G401 (cell line): ENCODE measurements at places on chromosomes 3 and 15. TPM values are rescaled to one million over a fixed set of nuclear protein-coding genes. Genes with fewer than 3 reads are reported as not detected.

GRCh38 chr15:57301307-57301706 lies 75.0 kb upstream of the CGNL1 start:
- no peak for DNase-seq

DNA sequence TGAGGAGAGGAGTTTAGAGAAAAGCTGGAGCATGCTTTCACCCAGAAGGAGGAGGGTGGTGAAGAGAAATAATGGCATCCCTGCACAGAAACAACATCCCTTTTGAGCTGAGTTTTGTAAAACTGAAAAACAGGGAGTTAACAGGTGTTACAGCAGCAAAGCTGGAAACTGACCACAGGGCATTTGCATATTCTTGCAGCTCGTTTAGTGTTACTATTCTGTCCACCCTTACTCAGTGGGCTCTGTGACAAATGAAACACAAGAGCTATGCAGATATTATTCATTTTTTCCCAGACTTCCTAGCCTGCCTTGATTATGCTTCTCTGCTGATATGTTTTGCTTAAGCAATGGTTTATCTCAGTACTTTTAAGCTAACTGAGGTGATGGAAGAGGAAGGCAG lies 272.0 kb downstream of the NEK10 start:
- no peak for DNase-seq

DNA sequence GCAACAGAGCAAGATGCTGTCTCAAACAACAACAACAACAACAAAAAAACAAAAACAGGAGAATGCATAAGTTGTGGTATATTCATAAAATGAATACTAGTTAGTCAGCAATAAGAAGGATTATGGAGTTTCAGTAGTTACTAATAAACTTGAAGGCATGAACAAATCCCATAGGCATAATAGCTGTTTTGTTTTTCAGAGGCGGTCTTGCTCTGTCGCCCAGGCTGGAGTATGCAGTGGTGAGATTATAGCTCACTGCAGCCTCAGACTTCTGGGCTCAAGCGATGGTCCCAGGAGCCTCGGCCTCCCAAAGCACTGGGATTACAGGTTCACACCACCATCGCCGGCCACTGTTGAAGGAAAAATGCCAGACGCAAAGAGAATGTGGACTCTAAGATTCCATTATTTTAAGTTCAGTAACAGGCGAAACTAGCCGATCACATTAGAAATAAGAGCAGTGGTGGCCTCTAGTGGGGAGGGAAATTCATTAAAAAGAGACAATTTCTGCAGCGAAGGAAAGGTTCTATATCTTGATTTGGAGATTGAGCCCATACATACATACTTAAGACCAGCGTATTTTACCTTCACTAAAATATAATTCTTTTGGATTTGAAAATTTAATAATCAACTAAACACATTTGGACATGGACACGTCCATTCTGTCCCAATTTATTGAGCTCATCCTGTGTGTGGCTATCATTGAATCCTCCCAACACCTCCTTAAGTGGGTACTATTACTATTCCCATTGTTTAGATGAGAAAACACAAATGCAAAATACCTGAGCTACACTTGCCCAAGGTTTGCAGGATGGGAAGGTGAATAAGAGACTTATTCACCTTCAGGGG lies 27.4 kb upstream of the HDAC11 start:
- peak; percentile 84 for DNase-seq

GRCh38 chr15:70192041-70192440 lies 94.3 kb upstream of the TLE3 start:
- no peak for DNase-seq

- no peak for DNase-seq
These were observed 307.1 kb upstream of the SEMA6D start for GRCh38 chr15:47410247-47410646.

DNA sequence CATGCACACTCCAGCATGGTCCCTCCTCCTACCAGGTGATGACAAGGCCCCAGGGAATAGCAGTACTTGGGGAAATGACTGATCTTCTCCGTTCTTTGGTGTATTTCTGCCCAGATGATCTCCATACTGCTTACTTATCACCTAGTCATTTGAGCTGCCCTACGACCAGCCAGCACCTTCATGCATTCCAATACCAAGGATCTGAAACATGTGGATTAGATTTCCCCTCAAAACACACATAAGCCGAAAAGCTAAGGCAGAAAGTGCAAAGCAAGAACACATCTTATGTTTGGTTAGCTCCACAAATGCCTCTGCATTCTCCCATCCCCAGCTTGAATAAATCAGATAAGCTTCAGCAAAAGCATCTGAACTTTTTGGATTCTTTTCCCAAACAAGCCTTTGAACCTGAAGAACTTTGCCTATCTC lies 64.8 kb upstream of the BCL6 start:
- no peak for DNase-seq

GRCh38 chr3:159447841-159448240 lies 540.8 kb upstream of the IL12A start:
- no peak for DNase-seq

DNA sequence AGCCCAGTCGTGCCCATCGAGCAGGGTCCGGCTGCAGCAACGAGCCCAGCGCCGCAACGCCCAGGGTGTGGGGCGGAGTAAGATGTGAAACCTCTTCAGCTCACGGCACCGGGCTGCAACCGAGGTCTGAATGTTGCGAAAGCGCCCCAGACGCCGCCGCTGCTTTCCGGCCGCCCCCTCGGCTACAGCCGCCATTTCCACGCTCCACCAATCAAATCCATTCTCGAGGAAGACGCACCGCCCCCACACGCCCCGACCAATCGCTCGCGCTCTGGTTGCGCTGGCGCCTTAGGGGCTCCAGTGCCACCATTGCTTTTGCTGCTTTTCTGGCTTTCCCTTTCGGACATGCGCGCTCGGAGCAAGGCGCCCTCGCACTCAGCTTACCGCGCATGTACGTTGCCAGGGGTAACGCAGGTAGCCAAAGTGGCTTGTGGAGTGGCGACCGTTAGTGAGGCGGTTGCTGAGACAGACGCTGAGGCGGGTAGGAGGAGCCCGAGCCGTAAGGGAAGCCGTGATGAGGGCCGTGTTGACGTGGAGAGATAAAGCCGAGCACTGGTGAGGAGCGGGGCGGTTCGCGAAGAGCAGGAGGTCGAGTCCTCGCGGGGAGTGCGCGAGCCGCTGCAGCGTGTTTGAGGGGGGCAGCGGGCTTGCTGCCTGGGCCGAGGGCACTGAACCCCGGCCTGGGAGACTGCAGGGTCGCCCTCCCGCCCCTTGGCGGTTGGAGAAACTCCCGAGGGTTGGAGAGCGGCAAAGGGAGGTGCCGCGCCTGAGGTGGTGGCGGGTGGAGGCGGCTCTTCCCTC lies at the start of the genes IFT122 and MBD4:
Gene IFT122, plus strand, starts transcription at position 408 of the 801 bp plus-strand sequence. Its CDS starts 107 bp downstream, at position 515.
Gene MBD4, minus strand, starts transcription at position 132 of the 801 bp plus-strand sequence. Its CDS starts 115 bp downstream, at position 17.
- peak; percentile 99 for DNase-seq

DNA sequence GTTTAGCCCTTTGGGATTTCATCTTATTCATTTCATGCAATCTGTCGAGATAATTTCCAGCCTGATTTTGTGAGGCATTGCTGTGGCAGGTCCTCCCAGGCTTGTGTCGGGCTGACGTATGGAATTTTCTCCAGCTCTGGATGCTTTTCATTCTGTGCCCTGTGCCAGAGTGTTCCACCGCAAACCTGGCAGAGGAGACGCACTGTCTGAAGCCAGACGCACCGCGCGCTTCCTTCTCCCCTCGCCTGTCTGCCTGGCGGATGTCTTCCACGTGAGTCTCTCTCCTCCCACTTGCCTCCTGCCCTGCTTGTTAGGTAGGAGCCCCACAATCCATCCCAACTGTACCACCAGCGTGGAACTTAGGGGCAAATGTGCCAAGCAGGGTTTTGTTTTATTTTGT lies 20.1 kb upstream of the GLCE start:
- DNase-seq = peak; percentile 92

GRCh38 chr15:101018450-101018849 lies 99.3 kb downstream of the LRRK1 start:
- DNase-seq = no peak

- DNase-seq = no peak
These were observed 28.2 kb downstream of the GJD2 start for GRCh38 chr15:34726406-34727100.

GRCh38 chr3:196115678-196116083 lies 33.8 kb upstream of the TFRC start:
- DNase-seq = no peak

GRCh38 chr3:190193210-190193609 lies 72.5 kb upstream of the P3H2 start:
- no peak for DNase-seq

The MME gene
- total RNA-seq = 540 and 622 TPM in 2 replicates

The GALK2 gene
- 19.4 and 45.1 TPM in 2 replicates for total RNA-seq

The SPTBN5 gene
- total RNA-seq = 0.37 and 3.5 TPM in 2 replicates

The SERINC4 gene
- not detected in 2 replicates for total RNA-seq

The SLC28A2 gene
- not detected in 2 replicates for total RNA-seq

The ZDHHC23 gene
- 8.0 and 12.1 TPM in 2 replicates for total RNA-seq

The ZMAT3 gene
- 6.8 and 7.1 TPM in 2 replicates for total RNA-seq
